ENCODE measurements at places on chromosomes 11 and 22.

DNA sequence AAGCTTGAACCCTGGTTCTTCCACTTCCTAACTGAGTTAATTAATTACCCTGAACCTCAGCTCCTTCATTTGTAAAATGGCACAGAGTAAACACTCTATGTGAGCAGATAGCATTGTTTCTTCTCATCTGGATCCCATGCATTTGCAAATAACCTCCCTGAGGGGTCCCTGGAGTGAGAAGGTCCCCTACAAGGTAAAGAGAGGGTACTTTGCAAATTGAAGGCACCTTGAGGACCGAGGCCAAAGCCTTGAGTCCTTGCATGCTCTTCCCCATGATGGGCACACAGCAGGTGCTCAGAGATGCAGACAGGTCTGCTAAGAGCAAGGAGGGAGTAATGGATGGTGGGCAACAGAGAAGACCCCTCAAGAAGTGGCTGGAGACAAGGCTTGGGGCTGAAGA, 33.2 kb downstream of the OTOG start:
- H3K27me3 ChIP-seq, result no peaks in the 10 kb centered on the region

GRCh38 chr11:36743039-36743438, 145.0 kb upstream of the RAG2 start:
- H3K4me3 ChIP-seq, result no peak overlapping the region
- no peaks in the 10 kb centered on the region for H3K27me3 ChIP-seq
- no peak overlapping the region for H3K27ac ChIP-seq
- no peaks in the 10 kb centered on the region for H3K4me1 ChIP-seq
- H3K36me3 ChIP-seq, result no peaks in the 10 kb centered on the region

- no peak overlapping the region for H3K4me3 ChIP-seq
- H3K4me1 ChIP-seq, result no peaks in the 10 kb centered on the region
- H3K27me3 ChIP-seq, result no peaks in the 10 kb centered on the region
- H3K27ac ChIP-seq, result no peak overlapping the region
Observed at GRCh38 chr11:40602866-40603552, 856.4 kb downstream of the LRRC4C start.

- DNase-seq, result no peak
- no peaks in the 10 kb centered on the region for H3K36me3 ChIP-seq
- H3K4me1 ChIP-seq, result no peaks in the 10 kb centered on the region
- no peak overlapping the region for H3K4me3 ChIP-seq
- no peaks in the 10 kb centered on the region for H3K27me3 ChIP-seq
Observed at GRCh38 chr11:100383357-100383865, 303.7 kb upstream of the ARHGAP42 start.

GRCh38 chr22:48464246-48464645, 1363.4 kb downstream of the BRD1 start:
- no peak overlapping the region for H3K4me3 ChIP-seq
- H3K36me3 ChIP-seq, result no peaks in the 10 kb centered on the region
- no peak for DNase-seq
- H3K27me3 ChIP-seq, result no peaks in the 10 kb centered on the region
- H3K27ac ChIP-seq, result no peak overlapping the region
- H3K4me1 ChIP-seq, result no peaks in the 10 kb centered on the region

GRCh38 chr11:134410766-134411165, 1.3 kb downstream of the B3GAT1 start:
- H3K36me3 ChIP-seq, result no peaks in the 10 kb centered on the region
- H3K27ac ChIP-seq, result no peak overlapping the region
- peaks cover 3% of the 10 kb centered on the region for H3K27me3 ChIP-seq
- H3K4me1 ChIP-seq, result peaks cover 13% of the 10 kb centered on the region
- no peak for DNase-seq

DNA sequence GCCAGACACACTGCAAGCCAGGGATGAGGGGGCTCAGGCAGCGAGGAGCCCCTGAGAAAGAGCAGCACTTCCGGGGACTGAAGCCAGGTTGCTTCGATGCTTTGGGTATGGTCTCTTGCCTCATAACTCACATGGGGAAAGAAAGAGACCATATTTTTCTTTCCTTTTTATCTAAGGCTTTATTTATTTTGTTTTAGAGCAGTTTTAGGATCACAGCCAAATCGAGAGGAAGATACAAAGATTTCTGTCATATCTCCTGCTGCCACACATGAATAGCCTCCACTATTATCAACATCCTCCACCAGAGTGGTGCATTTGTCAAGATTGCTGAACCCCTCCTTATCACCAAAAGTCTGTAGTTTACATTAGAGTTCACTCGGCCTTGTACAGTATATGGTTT, 24.3 kb upstream of the ADSL start:
- H3K27ac ChIP-seq, result peak overlapping the region; percentile 74
- no peak for DNase-seq
- no peaks in the 10 kb centered on the region for H3K27me3 ChIP-seq

GRCh38 chr22:36480941-36481392, 473 bp downstream of the TXN2 start:
- no peak for DNase-seq
- no peaks in the 10 kb centered on the region for H3K27me3 ChIP-seq
- H3K36me3 ChIP-seq, result peaks cover 19% of the 10 kb centered on the region
- peak overlapping the region; percentile 55 for H3K4me3 ChIP-seq
- H3K4me1 ChIP-seq, result peaks cover 15% of the 10 kb centered on the region

DNA sequence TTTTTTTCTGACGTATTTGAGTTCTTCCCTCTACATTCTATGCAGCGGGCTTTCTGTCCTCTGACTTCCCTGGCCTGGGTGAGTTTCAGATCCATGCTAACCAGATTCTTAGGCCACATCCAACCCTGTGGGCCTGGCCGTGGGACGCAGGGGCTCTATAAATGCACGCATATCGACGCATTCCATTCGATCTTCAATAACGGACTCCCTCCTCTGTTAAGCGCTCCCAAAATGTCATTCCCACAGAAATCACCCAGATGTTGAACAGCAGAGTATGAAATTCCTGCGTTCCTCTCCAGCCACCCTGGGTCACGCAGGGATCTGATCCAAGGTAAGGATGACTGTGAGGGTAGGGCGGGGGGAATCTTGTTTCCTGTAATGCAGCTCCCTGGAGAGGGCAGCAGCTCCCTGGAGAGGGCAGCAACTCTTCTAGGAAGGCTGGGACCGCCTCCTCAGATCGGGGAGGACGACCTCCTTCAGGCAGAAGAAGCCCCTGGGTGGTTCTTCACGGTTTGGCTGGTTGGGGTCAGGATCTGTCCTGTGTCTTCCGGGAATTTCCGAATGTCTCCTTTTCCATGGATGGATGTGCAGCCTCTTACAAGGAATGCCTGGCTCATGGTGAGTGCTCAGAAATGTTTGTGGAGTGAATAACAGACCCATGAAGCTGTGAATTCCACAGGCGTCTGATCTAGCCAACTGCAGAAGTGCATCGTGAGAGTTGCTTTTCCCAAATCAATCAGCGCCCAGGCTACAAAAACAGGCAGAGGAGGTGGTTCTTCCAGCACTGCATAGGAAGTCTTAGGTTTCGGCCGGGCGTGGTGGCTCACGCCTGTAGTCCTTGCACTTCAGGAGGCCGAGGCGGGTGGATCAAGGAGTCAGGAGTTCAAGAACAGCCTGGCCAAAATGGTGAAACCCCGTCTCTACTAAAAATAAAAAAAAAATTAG, 12.2 kb downstream of the MRGPRD start:
- peaks cover 10% of the 10 kb centered on the region for H3K4me1 ChIP-seq
- no peaks in the 10 kb centered on the region for H3K27me3 ChIP-seq
- no peak for DNase-seq
- no peak overlapping the region for H3K4me3 ChIP-seq

DNA sequence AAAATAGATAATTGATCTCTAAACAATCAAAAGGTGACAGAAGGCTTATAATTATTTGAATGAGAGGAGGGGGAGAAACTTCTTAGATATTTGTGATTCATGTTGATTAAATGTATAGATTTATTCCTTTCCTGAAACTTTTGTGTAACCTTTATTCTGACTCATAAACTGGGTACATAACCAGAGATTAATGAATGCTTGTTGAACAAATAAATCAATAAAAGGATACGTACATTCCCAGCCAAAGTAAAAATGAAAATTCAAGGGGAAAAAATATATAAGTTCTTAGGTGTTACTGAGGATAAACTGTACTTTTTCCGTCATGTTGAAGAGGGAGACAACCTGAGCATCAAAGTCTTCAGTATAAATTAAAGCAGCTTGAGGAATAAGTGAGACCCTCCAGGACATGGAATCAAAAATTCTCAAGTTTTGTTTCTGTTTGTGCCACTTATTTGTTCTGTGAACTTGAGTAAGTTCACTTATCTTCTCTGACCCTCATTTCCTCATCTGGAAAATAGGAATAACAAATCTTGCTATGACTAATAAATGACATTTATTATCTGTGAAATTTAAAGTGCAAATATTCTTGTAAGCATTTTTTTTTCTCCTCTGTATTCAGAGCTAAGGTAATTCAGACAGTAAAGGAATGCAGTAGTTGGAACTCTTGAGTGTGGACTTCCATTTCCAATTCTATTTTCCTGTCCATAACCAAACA, 195.4 kb downstream of the METTL15 start:
- DNase-seq, result no peak
- no peak overlapping the region for H3K4me3 ChIP-seq
- peaks cover 9% of the 10 kb centered on the region for H3K36me3 ChIP-seq

- H3K27me3 ChIP-seq, result no peaks in the 10 kb centered on the region
- DNase-seq, result no peak
- no peaks in the 10 kb centered on the region for H3K4me1 ChIP-seq
Observed at GRCh38 chr22:45987136-45987861, 10.3 kb upstream of the WNT7B start.

GRCh38 chr11:8784954-8785353, 102.4 kb downstream of the RPL27A start:
- H3K4me3 ChIP-seq, result no peak overlapping the region
- H3K4me1 ChIP-seq, result no peaks in the 10 kb centered on the region
- no peak for DNase-seq

DNA sequence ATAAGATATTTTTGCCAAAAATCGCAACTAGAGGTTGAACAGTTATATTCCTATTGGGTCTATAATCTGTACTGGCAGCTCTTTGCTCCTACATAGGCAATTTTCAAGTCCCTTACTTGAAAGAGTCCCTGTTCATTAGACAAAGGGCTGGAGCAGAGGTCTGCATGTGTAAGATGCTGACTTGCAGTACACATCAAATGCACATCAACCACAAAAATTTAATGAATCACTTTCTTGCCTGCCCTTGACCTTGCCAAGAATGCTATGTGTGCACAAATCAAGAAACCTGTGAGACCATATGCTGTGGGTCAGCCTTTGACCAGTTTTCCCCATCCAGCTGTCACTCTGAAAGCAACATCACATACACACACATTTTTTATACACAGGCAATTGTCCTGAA, 661.5 kb downstream of the LRRC4C start:
- H3K36me3 ChIP-seq, result no peaks in the 10 kb centered on the region
- no peak overlapping the region for H3K27ac ChIP-seq
- H3K27me3 ChIP-seq, result no peaks in the 10 kb centered on the region
- no peaks in the 10 kb centered on the region for H3K4me1 ChIP-seq
- no peak overlapping the region for H3K4me3 ChIP-seq
- no peak for DNase-seq

DNA sequence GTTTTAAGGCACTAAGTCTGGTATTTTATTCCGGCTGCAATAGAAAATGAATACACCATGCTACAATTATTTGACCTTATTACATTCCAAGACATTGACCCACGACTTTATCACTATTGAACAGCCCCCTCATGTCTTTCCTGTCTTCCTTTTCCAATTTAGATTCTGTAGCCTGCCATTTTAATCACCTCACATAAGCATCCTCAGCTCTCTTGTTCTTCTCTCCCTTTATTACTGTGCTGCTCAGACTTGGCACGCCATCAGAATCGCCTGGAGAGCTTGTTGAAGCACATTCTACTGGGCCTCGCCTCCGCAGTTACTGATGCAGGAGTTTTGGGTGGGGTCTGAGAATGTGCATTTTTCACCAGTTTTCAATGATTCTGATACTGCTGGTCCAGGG, 38.7 kb upstream of the SWAP70 start:
- H3K4me3 ChIP-seq, result no peak overlapping the region
- no peaks in the 10 kb centered on the region for H3K36me3 ChIP-seq
- no peak for DNase-seq

DNA sequence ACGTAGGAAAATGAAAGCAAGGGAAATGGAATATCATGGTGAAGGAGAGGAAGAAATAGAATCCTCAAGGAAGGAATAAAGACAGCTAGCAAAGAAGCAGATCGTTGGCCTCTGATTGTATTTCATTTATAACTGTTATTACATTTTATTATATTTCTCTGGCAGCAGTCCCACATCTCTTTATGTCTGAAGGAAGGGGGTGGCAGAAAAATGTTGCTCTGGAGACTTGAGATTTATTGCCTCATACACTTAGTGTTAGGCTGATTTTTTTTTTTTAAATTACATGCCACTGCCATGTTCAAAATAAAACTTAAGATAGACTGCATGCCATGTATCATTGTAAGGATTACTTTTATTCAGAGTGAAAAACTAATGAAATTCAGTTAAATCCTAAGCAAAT, 971.7 kb upstream of the CHORDC1 start:
- H3K27ac ChIP-seq, result no peak overlapping the region
- no peak overlapping the region for H3K4me3 ChIP-seq
- no peaks in the 10 kb centered on the region for H3K36me3 ChIP-seq
- no peaks in the 10 kb centered on the region for H3K27me3 ChIP-seq

DNA sequence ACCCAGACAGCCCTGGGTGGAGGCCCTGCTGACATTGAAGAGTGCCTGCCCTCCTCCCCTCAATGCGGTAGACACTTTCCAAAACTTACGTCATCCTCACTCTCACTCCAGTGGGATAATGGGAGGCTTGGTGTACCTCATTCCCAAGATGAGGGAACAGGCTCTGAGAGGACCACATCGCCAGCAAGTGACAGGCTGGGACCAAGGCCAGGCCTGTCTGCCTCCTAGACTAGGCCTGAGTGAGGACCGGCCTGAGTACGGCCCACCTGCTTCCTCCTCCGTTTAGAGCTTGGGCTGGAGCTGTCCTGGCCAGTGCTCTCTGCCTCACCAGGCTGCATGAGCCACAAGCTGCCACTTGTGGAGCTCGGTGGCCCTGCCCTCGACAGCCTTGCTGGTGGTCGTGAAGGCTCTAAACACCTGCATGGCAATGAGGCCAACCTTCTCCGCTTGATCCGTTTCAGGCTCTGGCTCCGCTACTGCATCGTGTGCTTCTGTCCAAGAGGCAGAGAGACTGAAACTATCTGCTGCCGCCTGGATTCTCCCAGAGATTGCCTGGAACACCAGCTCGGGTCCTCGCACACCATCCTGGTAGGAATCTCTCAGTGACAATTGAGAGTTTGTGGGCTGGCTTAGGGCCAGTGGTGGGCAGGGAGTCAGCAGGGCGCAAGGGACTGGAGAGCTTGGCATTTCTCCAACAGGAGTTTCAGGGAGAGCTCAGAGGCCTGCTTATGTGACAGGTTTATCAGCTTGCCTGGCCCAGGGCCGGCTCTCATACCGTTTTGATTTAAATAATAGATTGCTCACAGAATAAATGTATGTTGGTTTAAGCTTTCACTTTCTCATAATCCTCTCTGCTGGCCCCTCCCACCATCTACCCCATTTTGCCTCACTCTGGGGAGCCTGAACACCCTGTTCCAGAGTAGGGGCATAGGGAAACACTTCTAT, 9.4 kb downstream of the LRRC75B start:
- no peak overlapping the region for H3K27ac ChIP-seq
- H3K4me3 ChIP-seq, result no peak overlapping the region
- DNase-seq, result no peak
- H3K4me1 ChIP-seq, result no peaks in the 10 kb centered on the region
- no peaks in the 10 kb centered on the region for H3K27me3 ChIP-seq
- H3K36me3 ChIP-seq, result no peaks in the 10 kb centered on the region
